ENCODE measurements at places on chromosomes 2 and 18.
A peak's percentile ranks its signal among the peaks of the same experiment; 100 is the strongest.

- DNase-seq = no peak
Measured at GRCh38 chr2:155733091-155733853, 599.2 kb downstream of the NR4A2 start.

DNA sequence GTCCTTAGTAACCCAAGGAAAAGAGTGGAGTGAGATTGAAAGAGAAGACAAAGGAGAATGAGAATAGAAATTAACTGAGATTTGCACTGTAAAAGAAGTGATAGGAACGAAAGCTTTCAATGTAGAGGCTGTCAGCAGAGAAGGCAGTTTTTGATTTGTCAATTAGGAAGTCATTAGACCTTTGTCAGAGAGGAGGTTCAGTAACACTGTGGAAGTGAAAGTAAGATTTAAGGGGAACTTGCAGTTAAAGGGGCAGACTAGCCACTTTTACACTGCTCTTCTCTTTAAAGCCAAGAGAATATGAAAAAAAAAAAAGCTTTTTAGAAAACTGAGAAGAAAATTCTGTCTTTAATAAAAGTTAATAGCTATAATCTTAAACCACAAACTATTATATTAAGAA is 11.5 kb upstream of the KYNU start:
- DNase-seq = no peak

- no peak for DNase-seq
Measured at GRCh38 chr2:96251721-96252292, 14.0 kb downstream of the TMEM127 start.

GRCh38 chr18:36179562-36180355 is 7.5 kb upstream of the MOCOS start:
- no peak for DNase-seq

GRCh38 chr2:170501421-170502043 is 213.6 kb upstream of the SP5 start:
- no peak for DNase-seq

DNA sequence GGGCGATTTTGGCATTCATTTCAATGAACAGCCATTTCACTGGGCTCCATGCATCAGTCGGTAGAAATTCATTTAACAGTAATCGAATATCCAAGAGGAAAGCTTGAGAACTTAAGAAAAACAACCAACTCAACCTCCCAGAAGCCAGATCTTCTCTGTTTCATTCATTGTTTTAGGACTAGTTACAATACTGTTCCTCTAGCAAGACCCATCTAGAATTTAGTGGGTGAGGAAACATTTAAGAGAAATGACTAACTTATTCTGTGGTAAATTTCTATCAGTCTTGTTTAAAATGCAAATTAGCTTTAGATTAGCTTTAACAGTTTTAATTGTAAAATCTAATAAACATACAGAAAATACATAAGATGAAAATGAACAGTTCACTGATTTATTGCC is 81.4 kb upstream of the SMAD7 start:
- no peak for DNase-seq

DNA sequence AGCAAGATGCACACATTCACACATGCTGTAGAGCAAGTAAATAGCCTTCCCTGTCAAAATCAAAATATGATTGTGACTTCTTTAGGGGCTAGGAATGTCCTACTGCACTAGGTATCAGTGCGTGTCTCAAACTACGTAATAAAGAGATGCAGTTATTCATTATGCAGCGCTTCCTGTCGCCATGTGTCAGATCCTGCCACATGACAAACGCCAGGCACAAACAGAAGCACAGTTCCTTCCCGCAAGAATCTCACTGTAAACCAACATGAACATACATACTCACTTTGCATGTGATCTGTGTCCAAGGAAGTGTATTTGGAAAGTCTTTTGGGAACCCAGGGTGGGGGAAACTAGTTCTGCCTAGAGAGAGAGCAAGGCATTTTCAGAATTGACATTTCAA is 599.9 kb downstream of the RNF144A start:
- DNase-seq = peak; percentile 18

DNA sequence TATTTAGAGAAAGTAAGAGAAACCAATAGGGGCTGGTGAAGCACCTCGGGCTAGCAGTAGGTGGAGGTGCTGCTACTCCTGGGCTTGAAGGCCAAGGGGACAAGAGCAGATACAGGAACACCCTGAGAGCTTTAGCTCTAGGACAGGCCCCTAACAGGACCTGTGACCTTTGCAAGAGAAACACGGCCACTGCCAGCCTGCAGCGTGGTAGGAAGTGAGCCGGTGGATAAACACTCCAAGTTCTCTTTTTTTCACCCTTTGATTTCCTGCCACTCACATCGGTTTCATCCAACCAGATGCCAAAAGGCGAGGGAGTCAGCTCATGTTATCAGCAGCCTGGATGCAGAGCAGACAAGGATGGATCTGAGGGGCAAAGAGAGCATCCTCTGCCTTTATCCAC is 66.8 kb upstream of the SPRED2 start:
- DNase-seq = no peak

- DNase-seq = no peak
Measured at GRCh38 chr2:42762155-42762554, 1.8 kb downstream of the OXER1 start.

GRCh38 chr2:60095903-60096302 is 457.6 kb downstream of the BCL11A start:
- DNase-seq = no peak

GRCh38 chr2:224995419-224995818 is 46.8 kb downstream of the DOCK10 start:
- DNase-seq = no peak

DNA sequence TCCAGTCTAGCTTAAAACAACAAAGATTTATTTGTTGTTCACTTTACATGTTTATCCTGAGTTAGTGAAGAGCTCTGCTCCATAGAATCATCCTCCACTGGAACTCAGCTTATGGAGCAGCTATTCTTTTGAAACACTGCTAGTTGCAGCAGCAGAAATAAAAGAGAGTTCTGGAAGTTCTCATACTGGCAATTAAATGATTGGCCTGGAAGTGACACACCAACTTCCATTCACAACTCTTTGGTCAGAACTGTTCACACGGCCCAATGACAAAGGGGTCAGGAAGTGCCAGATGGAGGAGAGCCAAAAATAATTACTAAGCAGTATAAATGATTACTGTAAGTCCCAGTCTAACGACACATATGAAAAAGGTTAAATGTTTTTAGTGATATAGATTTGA is 39.1 kb downstream of the FBXO11 start:
- no peak for DNase-seq

- no peak for DNase-seq
Measured at GRCh38 chr2:118974103-118974993, 32.4 kb downstream of the MARCO start.

DNA sequence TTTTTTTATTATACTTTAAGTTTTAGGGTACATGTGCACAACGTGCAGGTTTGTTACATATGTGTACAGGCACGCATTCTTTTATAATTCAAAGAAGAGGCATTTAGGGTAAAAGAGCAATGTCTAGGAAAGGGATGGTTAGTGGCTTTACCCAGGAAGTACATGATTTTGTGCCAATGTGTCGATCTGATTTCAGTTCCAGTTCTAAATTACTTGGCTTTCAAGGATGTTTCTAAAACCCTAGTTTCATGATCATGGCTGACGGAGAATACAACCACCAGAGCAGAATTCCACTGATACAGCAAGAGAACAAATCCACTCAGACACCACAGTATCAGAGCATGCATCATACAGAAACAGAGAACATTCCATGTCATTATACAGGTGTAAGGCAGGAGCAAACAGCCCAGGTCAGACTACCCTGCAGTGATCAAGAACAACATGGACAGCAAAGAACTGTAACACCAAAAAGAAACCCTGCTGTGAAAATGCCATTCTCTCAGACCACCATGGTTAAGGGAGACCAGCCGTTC is 116.7 kb upstream of the STK17B start:
- no peak for DNase-seq

DNA sequence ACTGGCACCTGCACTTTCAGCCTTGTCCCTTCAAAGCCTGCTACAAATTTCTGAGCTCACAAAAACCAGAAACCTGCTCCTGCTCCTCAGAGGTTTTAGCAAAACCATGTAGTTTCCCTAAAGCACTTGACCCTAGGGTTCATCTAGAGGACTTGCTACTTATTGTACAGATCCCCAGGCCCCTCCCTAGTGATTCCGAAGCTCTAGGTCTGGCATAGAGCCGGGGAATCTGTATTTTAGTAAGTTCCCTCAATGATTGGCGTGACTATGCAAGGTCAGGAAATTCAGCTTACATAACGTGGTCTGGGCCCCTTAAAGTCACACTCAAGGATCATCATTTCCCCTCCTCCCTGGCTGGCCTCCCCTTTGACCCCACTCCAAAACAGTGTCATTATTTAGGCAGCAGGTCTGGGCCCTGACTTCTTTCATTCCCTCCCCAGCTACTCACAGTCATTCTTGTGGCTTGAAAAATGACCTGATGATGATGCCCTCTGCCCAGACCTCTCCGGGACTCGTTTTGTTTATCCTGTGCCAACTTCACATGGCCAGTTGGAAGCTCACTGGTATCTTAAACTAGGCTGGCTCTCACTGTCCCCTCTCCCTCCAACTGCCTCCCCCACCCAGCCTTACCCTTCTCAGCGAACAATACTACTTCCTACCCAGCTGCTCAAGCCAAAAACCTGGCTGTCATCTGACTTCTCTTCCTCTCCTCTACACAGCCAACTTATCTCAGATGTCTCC is 36.0 kb downstream of the WDFY1 start:
- no peak for DNase-seq

DNA sequence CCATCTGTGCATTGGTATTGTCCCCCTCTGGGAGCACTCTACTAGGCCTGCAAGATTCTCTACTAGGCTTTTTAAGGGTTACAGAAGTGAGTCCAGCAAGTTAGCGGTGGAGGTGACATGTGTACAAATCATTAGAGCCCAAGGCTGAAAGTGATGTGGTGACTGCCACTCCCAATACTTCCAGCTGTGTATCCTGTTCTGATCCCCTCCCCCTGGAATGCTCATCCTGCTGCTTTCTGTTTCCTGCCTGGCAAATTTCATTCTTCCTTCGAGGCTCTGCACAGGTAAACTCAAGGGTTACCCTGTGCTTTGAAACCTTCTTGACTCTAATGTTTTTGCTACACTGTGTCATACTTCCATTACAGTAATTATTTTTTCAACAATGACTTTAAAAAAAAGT is 258.5 kb upstream of the REV1 start:
- no peak for DNase-seq

DNA sequence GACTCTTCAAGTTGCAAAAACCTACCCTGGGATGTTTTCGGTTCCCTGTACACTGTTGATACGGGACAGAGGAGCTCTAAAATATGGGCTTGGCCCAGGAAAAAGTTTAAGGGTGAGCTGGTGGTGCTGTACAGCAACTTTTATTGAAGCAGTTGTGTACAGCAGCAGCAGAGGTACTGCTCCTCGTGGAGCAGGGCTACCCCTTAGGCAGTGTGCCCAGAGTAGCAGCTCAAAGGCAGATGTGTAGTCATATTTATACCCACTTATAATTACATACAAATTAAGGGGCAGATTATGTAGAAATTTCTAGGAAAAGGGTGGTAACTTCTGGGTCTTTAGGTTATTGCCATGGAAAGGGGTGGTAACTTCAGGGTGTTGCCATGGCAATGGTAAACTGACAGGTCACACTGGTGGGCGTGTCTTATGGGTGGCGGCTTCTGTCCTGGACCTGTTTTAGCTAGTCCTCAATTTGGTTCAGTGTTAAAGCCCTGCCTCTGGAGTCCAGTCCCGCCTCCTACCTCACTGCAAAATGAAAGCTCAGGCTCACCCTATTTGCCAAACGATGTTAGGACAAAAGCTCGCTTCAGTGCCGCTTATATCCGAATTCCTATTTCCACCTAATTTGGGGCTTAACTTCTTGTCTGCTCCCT is 203.2 kb downstream of the ETAA1 start:
- DNase-seq = no peak

DNA sequence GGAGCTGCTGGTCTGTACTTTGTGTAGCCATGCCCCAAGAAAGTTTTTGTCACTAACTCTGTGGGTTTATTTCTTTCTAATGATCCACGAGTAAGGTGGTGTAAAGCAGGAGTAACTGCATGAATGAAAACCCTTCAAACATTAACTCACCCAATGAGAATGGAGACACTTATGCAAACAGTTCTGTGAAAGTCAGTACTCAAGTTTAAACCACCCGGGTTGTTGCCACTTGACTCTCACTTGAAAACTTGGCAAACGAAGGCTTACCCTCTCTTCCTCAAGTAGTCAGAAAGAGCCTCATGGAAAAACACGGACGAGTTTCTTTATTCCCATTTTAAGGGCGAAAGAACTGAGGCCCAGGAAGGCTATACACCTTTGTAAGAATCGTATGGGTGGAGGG is 117.5 kb downstream of the MMADHC start:
- no peak for DNase-seq

DNA sequence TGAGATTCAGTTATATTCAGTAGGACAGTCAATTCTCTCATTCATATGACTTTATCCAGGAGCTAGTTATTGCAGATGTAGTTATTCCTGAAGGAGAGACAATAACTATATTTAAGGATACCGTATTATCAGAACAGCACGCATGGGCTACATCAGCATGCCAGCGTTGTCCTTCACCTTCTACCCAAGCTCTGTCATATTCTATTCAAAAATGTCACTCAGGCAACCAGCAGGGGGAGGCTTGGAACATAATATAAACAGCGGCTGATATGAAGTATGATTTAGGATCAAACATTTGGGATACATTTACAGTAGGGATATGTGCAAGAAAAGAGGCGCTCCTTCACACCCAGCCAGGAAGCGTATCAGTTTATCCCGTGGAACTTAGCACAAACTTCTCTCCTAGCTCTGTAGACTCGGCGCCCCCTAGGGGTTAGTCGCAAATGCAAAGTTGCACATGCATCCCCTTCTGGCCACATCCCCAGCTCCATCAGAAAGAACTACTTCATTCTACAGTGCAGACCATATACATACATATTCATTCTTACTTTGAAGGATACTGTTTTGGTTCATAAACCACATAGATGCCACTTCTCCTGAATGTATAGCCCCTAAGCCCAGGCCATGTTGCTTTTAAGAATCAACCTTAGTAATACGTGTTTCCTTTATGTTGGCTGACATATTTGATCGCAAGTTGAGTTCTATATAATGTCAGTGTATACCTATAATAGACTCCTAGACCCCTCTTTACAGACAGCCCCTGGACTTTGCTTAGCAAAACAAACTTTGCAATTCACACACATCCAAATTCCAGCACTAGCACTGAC is 759.4 kb downstream of the ADCYAP1 start:
- DNase-seq = no peak

- DNase-seq = no peak
Measured at GRCh38 chr2:40485854-40486253, 34.0 kb upstream of the SLC8A1 start.

GRCh38 chr18:78767648-78768071 is 212.0 kb upstream of the SALL3 start:
- DNase-seq = no peak

- no peak for DNase-seq
Measured at GRCh38 chr2:95158891-95159619, 593 bp downstream of the ZNF514 start.

DNA sequence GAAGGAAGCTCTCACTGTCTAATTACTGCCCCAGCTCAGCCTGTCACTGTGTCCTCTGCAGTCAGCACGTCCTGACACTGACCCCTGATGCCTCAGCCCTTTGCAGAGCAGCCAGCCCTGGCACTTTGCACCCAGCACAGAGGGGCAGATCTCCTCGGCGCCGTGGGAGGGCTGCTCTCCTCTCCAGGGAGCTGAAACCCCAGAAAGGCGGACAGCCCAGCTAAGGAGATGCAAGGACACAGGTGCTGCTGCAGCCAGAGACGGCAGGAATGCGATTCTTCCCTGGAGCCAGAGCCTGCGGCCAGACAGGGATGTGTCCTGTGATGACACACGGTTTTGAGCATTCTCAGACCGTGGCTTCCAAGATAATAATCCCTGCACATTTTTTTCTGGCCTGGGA is 34.5 kb upstream of the SIX3 start:
- no peak for DNase-seq

- DNase-seq = no peak
Measured at GRCh38 chr2:50575232-50575631, 456.7 kb downstream of the NRXN1 start.

Data from activated naive CD4-positive, alpha-beta T cell treated with Interleukin-2 at 50 U/mL for 16 hours (primary cell).